ENCODE measurements at places on chromosomes 13 and 19.

- DNase-seq, result no peak
Measured at GRCh38 chr19:48244281-48244680, 11.4 kb downstream of the CARD8 start.

DNA sequence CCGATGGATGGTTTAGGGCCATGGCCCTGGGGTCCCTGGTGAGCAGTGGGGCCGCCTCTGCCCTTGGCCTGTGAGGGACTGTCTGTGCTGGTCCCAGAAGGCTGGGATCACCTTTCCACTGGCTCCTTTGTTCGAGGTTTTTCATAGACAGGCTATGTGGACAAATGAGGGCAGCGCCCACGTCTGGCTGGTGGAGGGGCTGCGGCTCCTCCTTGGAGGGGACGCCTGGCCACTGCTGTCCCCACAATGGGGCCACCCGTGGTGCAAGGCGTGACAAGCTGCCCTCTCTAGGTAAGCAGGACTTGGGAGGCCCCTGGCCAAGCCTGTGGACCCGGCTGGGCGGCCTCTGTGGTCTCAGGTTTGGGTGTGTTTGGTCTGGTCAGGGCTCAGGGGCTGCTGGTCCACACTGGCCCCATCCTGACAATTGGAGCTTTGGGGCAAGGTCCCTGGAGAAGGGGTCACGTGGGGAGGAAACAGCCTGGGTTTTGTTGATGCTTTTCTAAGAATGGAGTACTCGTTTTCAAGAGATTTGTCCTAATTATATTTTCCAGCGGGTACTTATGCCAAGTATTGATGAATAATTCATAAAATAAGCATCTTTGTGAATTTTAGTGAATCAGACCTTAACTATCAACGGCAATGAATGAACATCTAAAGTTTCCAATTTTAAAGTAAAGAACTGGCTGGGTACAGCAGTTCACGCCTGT, 33.3 kb downstream of the MCF2L start:
- DNase-seq, result peak; percentile 47

GRCh38 chr13:105969761-105970160, 565.7 kb downstream of the EFNB2 start:
- no peak for DNase-seq

DNA sequence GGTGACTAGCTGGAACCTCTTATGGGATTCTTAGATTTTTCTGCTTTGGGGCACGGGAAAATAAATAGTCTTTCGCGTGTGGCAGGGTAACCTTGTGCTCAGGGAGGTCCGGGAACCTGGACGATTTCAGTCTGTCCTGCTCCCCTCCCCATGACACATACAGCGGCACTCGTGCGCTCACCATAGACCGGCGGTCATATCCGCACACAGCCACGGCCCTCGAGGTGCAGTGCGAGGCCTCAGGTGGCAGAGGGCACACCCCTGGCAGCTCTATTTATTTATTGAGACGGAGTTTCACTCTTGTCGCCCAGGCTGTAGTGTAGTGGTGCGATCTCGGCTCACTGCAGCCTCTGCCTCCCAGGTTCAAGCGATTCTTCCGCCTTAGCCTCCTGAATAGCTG, 3.0 kb downstream of the ONECUT3 start:
- no peak for DNase-seq

GRCh38 chr13:22800526-22801401, 380.0 kb upstream of the SGCG start:
- DNase-seq, result no peak

- DNase-seq, result no peak
Measured at GRCh38 chr13:77514336-77514726, 21.2 kb upstream of the SCEL start.

DNA sequence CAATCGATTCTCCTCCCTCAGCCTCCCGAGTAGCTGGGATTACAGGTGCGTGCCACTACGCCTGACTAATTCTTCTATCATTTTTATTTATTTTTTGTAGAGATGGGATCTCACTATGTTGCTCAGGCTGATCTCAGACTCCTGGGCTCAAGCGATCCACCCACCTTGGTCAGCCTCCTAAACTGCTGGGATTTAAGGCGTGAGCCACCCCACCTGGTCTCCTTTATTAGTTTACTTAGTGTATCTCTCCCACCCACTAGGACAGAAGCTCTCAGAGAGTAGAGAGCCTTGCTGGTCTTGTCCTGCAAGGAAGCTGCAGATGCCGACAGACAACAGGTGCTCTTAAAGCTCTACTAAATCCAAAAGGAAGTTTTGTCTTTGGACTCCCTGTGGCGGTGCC, 2.5 kb upstream of the LRRC8E start:
- no peak for DNase-seq

- no peak for DNase-seq
Measured at GRCh38 chr13:78376033-78376432, 227.3 kb downstream of the POU4F1 start.

DNA sequence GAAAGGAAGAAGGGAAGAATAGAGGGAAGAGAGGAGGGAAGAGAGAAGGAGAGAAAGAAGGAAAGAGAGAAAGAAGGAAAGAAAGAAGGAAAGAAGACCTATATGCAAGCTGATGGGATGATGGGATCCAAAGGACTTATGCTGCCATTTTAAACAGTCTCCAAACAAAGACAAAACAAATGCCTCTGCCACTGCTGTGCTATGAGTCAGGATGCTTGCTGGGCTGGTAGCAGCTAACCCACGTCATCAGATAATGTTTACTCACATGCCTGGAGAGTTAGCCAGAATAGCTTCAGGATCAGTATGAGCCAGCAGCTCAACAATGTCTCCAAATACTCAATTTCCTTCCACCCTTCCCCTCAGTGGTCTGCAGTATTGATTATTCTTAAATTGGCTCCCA, 12.0 kb upstream of the ZNF274 start:
- DNase-seq, result no peak

DNA sequence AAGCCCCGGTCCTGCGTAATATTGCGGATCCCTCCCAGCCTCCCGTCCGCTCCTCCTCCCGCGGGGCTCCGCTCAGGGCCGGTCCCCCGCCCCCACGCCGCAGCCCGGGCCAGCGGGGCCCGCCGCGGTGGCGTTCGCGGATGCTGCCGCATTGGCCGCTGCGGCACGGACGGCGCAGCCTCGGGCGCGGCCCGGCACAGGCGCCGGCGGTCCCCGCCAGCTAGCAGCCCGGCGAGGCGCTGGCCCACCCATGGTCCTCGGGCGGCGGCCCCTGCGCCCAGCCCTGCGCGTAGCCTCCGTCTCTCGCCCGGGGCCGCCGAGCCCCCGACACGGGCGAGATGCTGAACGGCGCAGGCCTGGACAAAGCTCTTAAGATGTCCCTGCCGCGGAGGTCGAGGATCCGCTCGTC, at the start of gene ATP8A2:
ATP8A2 (plus strand) TSS at position 100 of the 409 bp plus-strand sequence; CDS start at position 339, 239 bp downstream.
- peak; percentile 53 for DNase-seq

- no peak for DNase-seq
Measured at GRCh38 chr19:30640252-30640965, 268.2 kb downstream of the ZNF536 start.

DNA sequence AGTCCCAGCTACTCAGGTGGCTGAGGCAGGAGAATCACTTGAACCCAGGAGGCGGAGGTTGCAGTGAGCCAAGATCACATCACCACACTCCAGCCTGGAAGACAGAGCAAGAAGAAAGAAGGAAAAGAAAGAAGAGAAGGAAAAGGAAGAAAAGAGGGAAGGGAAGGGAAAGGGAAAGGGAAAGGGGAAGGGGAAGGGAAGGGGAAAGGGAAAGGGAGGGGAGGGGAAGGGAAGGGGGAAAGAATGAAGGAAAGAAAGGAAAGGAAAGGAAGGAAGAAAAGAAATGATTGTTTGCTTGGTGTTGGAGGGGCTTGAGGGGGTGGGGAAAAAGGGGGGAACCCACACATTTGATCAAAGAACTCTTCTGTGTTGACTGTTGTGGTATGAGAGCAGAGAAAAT, 10.0 kb downstream of the PMIS2 start:
- no peak for DNase-seq

GRCh38 chr19:6212403-6213265, 67.1 kb downstream of the MLLT1 start:
- no peak for DNase-seq

- no peak for DNase-seq
Measured at GRCh38 chr19:19145281-19145680, 7.0 kb upstream of the TMEM161A start.

- no peak for DNase-seq
Measured at GRCh38 chr19:45280471-45280961, 29.4 kb downstream of the MARK4 start.

GRCh38 chr13:44371421-44371820, 2.2 kb upstream of the SERP2 start:
- DNase-seq, result no peak

GRCh38 chr19:8044018-8044417, 8.5 kb upstream of the CCL25 start:
- DNase-seq, result no peak

DNA sequence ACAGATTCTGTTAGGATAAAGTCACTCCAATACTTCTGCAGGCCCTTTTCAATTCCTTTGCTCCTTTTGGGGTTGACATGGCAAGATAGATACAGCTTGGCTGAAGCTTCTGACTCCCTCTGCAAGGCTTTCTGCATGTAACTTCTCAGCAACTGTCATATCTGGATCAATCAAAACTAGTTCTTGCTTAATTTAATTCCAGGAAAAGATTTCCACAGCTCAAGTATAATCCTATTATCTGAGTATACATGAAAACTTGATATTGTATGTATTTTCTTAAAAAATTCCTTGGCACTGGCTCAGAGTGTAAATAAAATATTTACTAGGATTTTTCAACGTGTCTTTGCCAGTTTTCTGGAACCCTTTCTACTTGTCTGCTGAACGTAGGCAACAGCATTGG, 109.6 kb downstream of the STARD13 start:
- DNase-seq, result no peak

- no peak for DNase-seq
Measured at GRCh38 chr13:24617256-24618010, 62.8 kb upstream of the ATP12A start.

GRCh38 chr13:40440990-40441820, 225.2 kb downstream of the FOXO1 start:
- DNase-seq, result no peak

DNA sequence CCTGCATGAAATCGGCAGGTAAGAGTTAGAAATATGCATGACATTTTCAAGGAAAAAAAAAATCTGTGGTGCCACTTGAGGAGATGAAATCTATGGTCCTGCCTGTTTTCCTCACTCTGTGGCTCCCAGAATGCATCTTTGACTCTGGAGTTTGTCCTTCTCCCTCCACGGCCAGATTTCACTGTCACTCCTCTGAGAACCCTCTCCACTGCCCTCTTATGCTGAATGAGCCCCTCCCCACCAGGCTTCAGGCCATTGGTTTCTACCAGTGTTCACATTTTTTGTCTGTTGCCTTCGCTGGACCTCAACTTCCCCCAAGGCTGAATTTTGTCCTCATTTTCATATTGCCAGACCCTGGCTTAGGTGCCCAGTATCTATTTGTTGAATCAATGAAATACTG, 235.0 kb downstream of the ZIC5 start:
- DNase-seq, result no peak

DNA sequence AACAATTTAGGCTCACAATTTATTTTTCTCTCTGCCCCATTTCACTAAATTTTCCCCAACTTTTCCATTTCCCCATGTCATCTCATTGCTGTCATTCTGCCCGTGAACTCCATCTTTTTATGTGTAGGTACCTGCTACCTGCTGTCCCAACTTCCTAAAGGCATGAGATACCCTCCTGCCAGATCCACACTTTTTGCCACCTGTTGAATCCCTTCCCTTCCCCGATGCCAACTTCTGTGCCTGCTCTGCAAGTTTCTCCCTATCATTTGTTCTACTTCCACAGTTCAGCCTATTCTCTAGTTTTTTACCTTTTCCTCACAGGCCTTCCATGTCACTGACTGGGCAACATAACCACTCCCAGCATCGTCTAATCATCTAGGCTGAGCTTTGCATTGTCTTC, 607.5 kb upstream of the KLF12 start:
- no peak for DNase-seq

DNA sequence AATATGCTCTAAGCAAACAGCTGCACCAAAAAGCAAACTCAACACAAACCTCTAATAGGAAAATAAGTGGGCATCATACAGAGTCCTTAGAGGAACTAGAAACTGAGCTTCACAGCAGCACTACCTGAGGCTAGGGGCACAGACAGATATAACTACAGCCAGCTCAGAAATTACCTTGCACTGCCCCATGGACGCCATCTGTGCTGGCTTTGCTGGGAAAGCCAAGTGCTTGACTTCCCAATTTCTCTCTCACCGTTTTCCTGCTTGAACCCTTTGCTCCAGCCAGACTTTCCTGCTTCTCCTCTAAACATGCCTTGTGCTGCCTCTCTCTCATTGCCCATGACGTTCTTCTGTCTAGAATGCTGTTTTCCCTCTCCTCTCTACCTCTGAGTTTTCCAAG, 29.3 kb downstream of the MTUS2 start:
- no peak for DNase-seq

GRCh38 chr13:72651144-72651543, 76.3 kb downstream of the MZT1 start:
- no peak for DNase-seq

DNA sequence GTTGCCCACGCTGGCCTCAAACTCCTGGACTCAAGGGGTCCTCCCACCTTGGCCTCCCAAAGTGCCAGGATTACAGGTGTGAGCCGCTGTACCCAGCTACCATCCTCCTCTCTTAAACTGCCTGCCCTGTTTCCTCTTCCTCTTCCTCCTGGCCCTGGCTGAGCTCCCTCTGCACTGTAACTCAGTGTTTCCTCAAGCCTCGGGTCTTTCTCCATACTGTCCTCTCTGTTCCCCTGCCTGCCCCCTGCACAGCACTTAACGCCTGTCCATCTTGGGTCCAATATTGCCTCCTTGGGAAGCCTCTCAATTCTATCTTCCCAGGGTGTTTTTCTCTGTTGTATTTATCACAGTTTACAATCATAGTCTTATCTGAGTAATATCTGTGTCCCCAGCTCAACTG, 6.1 kb downstream of the LIPE start:
- no peak for DNase-seq

- no peak for DNase-seq
Measured at GRCh38 chr13:71714802-71715375, 152.1 kb downstream of the DACH1 start.

Measured in NCI-H1930 (cell line).